ENCODE measurements at places on chromosomes 13 and 19.

- no peak for DNase-seq
Observed at GRCh38 chr19:28351761-28352160, 861.2 kb downstream of the UQCRFS1 start.

DNA sequence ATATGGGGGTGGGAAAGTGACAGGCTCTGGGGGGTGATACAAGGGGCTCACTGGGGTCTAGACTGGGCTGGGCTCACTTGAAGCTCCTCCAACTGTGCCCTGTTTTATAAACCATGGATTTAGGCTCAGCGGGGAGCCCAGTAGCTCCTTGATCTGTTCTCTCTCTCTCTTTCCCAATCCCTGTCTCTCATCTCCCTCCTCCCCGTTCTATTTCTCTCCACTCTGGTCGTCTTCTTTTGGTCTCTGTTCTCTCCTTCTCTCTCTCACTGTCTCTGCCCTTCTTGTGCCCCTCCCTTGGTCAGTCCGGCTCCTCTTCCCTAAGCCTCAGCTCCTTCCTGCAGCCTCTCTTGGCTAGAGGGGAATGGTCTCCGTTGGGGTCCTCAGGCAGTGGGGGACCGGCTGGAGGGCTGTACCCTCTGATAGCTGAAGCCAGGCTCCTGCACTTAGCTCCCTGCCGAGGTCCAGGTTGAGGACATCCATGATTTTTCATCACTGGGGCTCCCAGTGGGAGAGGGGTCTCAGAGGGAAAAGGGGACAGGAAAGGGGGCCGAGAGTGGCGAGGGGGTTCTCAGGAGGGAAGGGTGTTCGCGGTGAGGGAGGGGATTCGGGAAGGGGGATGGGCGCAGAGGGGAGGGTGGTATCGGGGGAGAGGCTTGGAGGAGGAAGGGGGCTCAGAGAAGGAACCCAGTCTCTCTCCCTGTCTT lies 8.5 kb downstream of the UNC13A start:
- no peak for DNase-seq

GRCh38 chr13:50535050-50535449 lies 308.4 kb downstream of the DLEU7 start:
- DNase-seq: no peak

- no peak for DNase-seq
Observed at GRCh38 chr19:38070573-38070972, 153.4 kb downstream of the DPF1 start.

- peak; percentile 55 for DNase-seq
Observed at GRCh38 chr19:12946092-12946721, 545 bp downstream of the RAD23A start.

DNA sequence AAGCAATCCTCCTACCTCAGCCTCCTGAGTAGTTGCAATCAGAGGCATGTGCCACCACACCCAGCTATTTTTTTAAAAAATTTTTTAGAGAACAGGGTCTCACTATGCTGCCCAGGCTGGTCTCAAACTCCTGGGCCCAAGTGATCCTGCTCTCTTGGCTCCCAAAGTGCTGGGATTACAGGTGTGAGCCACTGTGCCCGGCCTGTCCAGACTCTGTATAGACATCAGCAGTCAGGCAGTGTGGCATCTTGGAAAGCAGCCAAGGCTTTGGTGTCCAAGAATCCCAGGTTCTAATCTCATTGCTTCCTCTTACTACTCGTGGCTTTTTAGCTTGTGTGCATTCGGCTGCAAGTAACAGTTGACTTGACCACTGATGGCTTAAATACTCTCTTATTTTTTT lies 43.4 kb downstream of the BICRA start:
- no peak for DNase-seq

DNA sequence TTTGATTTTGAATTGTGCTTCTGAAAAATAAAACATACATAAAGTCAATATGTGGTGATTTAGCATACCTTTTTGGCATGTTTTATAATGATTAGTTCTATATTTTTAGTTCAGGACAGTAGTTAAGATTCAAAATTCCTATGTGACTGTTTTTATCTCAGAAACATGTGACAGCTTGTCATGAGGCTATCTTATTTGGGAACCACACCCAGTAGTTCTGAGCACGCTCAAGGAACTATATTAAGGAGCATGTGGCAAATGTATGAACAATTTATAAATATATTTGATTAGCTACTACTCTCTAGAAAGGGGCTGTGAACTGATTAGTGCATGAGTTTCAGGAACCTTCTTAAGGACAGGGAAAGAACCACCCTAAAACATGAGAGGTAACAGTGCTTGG lies 38.8 kb downstream of the FGF9 start:
- no peak for DNase-seq
